ENCODE measurements at places on chromosomes 3 and 15.

- DNase-seq: peak; percentile 63
Observed at GRCh38 chr15:27017168-27017809, 46.3 kb downstream of the GABRG3 start.

DNA sequence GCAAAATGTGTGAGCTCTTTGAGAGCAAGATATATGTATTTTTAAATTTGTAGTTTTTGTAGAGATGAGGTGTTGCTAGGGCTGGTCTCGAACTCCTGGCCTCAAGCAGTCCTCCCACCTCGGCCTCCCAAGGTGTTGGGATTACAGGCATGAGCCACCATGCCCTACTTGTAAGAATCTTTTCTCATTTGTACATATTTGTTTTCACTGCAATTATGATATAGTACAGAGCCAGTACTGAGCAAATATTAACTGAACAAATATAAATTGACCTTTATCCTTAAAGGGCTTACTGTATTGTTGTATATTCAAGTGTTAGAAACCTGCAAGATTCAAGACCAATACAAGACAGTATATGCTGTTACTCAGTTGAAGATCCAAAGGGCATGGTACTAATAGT lies 53.4 kb downstream of the GTF2E1 start:
- no peak for DNase-seq

- no peak for DNase-seq
Observed at GRCh38 chr3:126021224-126021623, 52.2 kb downstream of the ROPN1B start.

DNA sequence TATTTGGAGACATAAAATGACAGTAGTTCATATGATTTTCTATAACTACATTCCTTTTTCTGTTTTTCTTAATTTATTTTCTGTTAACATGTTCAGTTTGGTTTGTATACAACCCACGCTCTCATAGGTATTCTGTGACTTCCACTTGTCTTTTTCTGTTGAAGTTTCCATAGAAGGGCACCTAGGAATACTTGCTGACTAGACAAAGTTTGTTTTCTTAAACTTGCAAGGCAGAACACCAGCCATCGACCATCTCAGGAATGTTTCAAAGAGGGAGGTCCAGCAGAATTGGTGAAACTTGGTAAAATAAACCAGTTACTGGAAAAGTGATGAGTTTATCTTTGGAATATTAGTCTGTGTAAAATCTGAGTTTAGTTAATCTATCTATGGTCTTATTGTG lies 403.2 kb upstream of the CADM2 start:
- DNase-seq: no peak

- no peak for DNase-seq
Observed at GRCh38 chr15:49406352-49407118, 16.5 kb upstream of the FGF7 start.

DNA sequence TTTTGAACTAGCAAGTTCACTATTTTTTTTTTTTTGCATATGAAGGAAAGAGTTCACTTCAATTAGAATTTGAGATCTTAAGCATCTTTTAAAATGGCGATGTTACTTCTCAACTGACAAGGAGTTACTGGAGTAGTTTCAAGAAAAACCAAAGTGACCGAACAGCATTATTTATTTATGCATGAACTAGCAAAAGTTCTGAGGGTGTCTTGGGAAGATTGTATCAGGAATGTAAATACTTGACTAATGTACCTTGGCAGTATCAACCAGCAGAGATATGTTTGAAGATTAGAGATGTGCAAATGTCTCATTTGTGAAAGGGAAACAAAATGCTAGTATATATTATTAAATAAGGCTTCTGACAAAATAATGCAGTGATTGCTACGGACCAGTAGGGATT lies 203.9 kb downstream of the KBTBD8 start:
- DNase-seq: no peak

GRCh38 chr3:21055015-21055414 lies 696.0 kb downstream of the ZNF385D start:
- peak; percentile 26 for DNase-seq

GRCh38 chr3:38611866-38612265 lies 37.6 kb downstream of the SCN5A start:
- DNase-seq: no peak

DNA sequence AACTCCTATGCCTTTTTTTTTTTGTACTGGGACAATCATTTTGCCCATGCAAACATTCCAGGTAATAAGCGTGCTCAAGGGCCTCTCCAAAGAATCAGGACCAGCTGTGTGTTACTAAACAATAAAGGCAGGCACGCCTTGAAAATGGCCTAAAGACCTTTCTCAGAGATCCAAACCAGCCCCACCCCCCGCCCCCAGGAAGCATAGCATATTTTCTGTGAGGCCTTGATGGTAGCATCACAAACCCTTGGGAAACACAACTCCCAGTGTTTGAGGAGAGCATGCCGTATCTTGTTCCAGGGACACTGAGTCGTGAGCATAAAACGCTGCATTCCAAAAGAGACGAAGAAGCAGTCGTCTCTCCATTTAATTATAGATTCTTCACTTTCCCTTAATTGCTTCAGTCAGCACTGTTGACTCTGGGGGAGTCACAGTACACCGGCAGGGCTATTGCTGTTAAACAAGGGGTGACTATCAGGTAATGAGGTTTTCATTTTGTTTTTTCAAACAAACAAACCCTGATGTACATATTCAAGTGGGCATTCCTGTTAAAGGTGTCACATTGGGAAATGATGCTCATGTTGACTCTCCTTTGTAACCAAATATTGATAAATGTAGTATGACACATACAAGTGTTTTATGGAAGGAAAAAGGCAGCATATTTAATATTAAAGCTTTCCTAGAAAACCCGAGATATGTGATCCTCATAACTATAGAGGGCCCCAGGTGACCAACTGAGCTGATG lies 4.4 kb upstream of the TPM1 start:
- DNase-seq: no peak

DNA sequence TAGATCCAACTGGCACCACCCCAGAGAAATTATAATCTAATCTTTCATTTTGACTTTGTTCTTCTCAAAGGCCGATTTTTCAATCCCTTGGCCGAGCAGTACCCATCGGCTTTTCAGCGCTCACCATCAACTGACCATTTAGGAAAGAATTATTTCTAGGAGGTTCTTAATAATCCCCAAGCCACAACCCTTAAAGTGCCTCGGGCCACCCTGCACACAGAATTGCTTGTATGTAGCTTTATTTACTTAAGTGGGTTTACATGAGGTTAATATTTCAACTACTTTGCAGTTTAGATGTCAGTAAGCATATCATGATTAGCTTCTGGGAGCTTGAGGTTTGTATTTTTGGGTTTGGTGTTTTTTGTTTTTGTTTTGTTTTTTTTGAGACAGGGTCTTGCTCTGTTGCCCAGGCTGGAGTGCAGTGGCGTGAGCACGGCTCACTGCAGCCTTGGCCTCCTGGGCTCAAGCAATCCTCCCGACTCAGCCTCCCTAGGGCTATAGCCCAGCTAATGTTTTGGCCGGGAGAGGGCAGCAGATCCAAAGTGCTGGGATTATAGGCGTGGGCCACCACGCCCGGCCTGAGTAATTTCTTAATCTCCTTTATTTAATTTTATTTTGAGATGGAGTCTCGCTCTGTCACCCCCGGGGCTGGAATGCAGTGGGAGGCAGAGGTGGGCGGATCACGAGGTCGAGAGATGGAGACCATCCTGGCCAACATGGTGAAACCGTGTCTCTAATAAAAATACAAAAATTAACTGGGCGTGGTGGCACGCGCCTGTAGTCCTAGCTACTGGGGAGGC lies 801 bp upstream of the CDAN1 start:
- DNase-seq: no peak

- DNase-seq: no peak
Observed at GRCh38 chr3:15305359-15305844, 27.0 kb downstream of the SH3BP5 start.

DNA sequence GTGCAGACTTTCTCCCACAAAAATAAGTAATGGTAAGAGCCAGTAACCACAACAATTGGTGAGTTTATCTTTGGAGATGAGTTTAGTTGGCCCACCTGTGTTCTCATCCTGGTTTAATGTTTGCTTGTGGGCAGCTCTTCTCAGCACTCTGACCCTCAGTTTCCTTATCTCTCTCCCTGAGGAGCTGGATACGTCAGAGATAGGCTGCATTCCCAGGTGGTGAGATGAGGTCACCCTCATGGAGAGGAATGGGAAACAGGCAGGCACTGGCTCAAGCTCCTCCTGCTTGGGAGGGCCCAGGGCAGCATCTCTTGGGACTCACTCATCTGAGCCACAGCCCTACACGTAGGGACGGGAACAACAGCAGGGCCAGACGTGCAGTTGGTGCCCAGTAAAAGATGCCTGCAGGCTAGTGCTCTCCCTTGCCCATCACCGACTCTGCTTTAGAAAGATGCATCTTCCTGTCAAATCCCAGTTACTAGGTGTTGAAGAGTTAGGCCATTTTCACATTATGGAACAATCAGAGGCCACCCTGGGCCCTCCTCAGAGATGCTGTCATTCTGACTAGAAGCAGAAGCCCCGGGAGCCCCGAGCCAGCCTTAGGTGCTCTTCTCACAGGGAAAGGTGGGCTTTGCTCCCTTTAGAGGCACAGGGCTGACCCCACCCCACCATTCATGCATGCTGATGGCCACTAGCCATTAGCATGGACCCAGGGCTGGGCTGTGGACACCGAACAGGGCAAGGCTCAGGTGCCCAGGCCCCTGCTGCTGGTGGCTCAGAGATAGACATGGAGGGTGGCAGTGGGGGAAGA lies 59.7 kb downstream of the GRIP2 start:
- no peak for DNase-seq

GRCh38 chr3:11716573-11717290 lies 73.0 kb upstream of the VGLL4 start:
- no peak for DNase-seq

GRCh38 chr15:99113547-99114271 lies 8.8 kb downstream of the SYNM start:
- DNase-seq: no peak
